Upper lobe of left lung (tissue), 6 donors: ENCODE measurements at places on chromosomes 3 and 15. TPM values are rescaled to one million over a fixed set of nuclear protein-coding genes. Genes with fewer than 3 reads are reported as not detected.
A peak's percentile ranks its signal among the peaks of the same experiment; 100 is the strongest.

GRCh38 chr3:20047976-20048883 is 8.0 kb downstream of the KAT2B start:
- H3K4me3 ChIP-seq: peak overlapping the region; percentile 7
- no peak for DNase-seq
- H3K27me3 ChIP-seq: no peaks in the 10 kb centered on the region
- H3K36me3 ChIP-seq: no peaks in the 10 kb centered on the region
- H3K27ac ChIP-seq: peak overlapping the region; percentile 44
- peaks cover 16% of the 10 kb centered on the region for H3K4me1 ChIP-seq

DNA sequence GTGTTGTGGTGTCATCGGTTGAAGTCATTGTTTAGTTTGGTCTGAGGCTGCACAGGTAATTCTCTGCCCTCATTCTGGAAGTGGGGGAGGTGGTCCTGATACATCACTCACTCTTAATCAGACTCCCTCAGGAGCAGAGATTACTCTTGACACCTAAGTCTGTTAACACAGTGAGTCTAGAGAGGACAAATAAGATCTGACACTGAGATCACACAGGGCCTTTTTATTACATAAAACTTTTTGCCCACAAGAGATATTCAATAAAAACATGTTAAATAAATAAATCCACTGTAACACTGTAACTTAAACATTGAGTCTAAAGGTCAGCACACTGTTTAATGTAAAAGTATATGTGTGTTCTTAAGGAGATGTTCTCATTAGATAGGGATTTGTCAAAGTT is 57.1 kb upstream of the MBNL1 start:
- H3K4me1 ChIP-seq: peaks cover 7% of the 10 kb centered on the region
- H3K4me3 ChIP-seq: no peak overlapping the region
- no peak overlapping the region for H3K27ac ChIP-seq
- no peaks in the 10 kb centered on the region for H3K36me3 ChIP-seq

DNA sequence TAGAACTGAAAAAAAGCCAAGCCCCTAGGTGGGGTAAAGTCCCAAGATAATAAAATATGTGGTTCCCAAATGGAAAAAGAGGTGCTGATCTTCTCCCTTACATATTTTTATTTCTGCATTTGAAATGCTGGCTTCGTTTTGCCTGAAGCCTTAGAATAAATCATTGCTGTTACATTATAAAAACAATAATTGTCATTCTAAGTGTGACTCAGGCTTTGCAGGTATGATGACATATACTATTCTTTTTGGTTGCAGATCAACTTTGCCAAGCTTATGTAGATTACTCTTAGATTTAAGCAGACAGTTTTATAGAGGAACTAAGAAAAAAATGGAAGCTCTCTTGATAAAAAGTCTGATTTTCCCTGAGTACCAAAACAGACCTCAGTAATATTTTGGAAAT is 7.5 kb downstream of the IDH3A start:
- H3K27ac ChIP-seq: no peak overlapping the region
- peaks cover 15% of the 10 kb centered on the region for H3K4me1 ChIP-seq
- no peak overlapping the region for H3K4me3 ChIP-seq
- peaks cover 11% of the 10 kb centered on the region for H3K36me3 ChIP-seq

GRCh38 chr15:73573572-73573971 is 59.6 kb downstream of the NPTN start:
- no peak overlapping the region for H3K27ac ChIP-seq
- peaks cover 29% of the 10 kb centered on the region for H3K4me1 ChIP-seq
- H3K4me3 ChIP-seq: no peak overlapping the region
- DNase-seq: no peak
- H3K36me3 ChIP-seq: peaks cover 8% of the 10 kb centered on the region

- no peak for DNase-seq
- no peak overlapping the region for H3K27ac ChIP-seq
- peaks cover 56% of the 10 kb centered on the region for H3K36me3 ChIP-seq
- H3K4me3 ChIP-seq: no peak overlapping the region
These were observed 32.0 kb downstream of the GLB1 start for GRCh38 chr3:33064929-33065328.

SOX14 gene
- not detected for total RNA-seq

TMEM266 gene
- 0.91 TPM for total RNA-seq

DNA sequence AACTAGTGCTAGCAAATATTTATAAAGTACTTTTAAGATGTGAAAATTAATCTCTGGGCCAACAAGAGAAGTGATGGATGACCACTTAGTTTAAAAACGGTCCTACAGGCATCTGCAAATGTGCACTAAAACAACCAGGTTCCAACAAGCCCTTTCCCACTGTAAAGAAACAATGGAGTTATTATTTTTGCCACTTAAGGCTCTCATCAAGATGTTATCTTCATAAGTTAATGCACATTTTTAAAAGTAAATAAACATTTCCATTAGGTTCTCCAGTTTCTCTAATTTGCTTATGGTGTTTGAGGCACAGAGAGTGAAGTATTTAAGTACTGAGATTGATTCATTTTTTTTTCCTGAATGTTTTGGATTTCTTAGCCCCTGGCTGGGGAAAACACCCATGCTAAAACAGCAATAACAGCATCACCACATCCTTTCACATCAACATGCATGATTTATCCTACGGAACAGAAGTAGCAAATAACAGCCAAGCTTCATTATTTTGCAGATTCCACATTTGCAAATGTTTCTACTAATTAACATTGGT is 20.8 kb downstream of the ABI3BP start:
- H3K4me3 ChIP-seq: no peak overlapping the region
- H3K4me1 ChIP-seq: peaks cover 24% of the 10 kb centered on the region
- H3K27me3 ChIP-seq: no peaks in the 10 kb centered on the region
- H3K27ac ChIP-seq: peak overlapping the region; percentile 36

DNA sequence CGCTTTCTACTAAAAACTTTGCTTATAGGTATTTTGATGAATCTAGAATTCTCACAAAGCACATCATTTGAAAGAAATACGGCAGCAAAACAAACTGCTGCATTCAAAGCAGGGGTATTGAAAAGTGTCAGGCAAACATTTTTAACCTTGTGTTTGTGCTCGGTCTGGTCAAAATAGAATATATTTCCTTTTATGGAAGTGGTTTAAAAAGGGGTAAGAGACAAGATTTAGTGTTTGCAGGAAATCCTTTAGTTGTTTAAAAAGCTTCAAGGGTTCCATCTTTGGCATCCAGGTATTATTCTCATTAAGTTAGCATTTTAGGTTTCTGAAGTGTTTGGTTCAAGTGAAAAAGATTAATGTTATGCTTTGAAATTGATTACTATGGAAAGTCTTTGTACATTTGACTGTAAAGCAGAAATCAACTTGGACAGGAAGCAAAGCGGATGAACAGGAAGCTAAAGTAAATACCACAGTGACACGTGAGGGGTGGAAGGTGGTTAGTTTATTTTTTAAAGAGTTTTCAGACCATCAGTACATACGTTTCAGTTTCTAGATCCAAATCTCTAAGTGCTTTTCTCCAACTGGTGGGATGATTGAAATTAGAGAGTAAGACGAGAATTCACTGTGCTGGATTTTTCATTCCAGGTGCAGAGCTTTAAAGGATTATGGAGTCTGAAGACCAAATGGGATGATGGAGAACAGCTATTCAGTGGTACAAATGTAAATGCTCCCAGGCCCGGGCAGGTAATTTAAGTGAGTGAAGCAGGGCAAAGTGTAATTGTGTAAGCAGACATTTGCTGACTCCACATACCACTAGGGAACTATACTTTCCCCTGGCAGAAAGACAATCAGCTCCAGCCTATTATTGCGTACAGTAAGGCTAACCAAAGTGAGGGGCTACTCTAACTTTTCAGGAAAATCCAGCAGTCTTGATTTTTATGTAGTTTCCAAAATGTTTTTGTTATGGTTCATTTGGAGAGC is 341.8 kb upstream of the TBL1XR1 start:
- H3K36me3 ChIP-seq: no peaks in the 10 kb centered on the region
- H3K4me1 ChIP-seq: peaks cover 16% of the 10 kb centered on the region
- no peak overlapping the region for H3K27ac ChIP-seq

- no peak overlapping the region for H3K4me3 ChIP-seq
- H3K4me1 ChIP-seq: no peaks in the 10 kb centered on the region
- H3K36me3 ChIP-seq: no peaks in the 10 kb centered on the region
- H3K27me3 ChIP-seq: no peaks in the 10 kb centered on the region
- no peak for DNase-seq
These were observed 121.4 kb downstream of the OCA2 start for GRCh38 chr15:27977696-27978095.

MRPS11 gene
- 34.6 TPM for total RNA-seq

- H3K27ac ChIP-seq: no peak overlapping the region
- DNase-seq: no peak
- H3K27me3 ChIP-seq: no peaks in the 10 kb centered on the region
- no peaks in the 10 kb centered on the region for H3K4me1 ChIP-seq
These were observed 443.2 kb upstream of the AZI2 start for GRCh38 chr3:28791713-28792255.

ISLR2 gene
- total RNA-seq: not detected

IL20RB gene
- 0.98 TPM for total RNA-seq

DNA sequence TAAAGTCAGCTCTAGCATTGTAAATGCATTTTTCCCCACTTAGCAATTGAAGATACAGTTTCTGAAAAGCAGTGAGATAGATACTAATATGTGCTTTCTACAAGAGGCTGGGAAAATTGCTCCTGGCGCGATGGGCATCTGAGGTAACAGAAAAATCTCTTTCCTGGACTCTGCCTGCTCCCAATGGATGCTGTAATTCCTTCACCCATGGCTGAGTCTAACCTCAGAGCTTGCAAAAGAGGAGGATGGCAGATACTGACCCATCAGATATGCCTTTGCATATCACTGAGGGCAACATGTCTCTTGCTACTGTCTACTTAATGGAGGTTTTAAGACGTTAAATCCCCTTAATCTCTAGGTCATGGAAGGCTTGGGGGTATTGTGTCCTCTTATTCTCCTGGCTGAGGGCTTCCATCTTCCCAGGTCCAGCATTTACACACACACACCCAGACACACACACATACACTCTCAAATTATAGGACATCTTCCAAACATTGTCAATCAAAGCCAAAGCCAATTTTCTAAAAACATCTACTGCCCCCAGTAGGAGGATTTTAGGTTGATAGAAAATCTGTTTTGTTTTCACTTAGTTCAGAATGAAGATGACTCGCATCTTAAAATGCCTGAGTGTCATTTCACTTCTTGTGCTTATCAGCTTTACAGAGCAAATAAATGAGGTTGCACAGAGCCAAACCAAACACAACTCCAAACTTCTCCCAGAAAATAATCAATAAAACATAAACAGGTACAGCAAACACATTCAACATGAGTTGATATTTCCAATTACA is 2.4 kb downstream of the TRPM1 start:
- DNase-seq: no peak
- H3K27me3 ChIP-seq: no peaks in the 10 kb centered on the region

DNA sequence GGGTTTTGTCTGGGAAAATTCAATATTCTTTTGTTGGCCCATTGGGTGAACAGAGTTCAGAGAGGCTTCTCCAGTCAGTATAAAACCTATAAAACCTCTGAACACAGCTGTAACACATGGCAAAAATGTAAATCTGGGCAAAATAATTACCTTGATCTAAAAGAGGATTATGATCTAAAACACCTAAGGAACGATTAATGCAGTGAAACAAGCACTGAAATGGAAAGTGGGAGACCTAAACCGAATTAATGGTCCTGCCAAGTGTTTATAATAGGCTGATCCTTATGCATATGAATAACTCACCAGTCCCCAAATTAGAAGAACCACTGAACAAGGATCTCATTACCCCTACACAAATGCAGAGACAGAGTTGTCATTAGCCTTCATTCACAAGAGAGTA is 32.6 kb downstream of the AVEN start:
- no peak overlapping the region for H3K27ac ChIP-seq
- H3K4me3 ChIP-seq: no peak overlapping the region
- H3K4me1 ChIP-seq: no peaks in the 10 kb centered on the region
- H3K27me3 ChIP-seq: no peaks in the 10 kb centered on the region

- H3K27me3 ChIP-seq: no peaks in the 10 kb centered on the region
- H3K36me3 ChIP-seq: no peaks in the 10 kb centered on the region
- no peak overlapping the region for H3K4me3 ChIP-seq
- DNase-seq: peak; percentile 78
These were observed 27.1 kb downstream of the CPN2 start for GRCh38 chr3:194323785-194324735.

GRCh38 chr3:38100498-38100897 is 36.4 kb downstream of the ACAA1 start:
- peaks cover 4% of the 10 kb centered on the region for H3K4me1 ChIP-seq
- no peak overlapping the region for H3K4me3 ChIP-seq
- no peak overlapping the region for H3K27ac ChIP-seq
- H3K27me3 ChIP-seq: no peaks in the 10 kb centered on the region
- DNase-seq: no peak
- no peaks in the 10 kb centered on the region for H3K36me3 ChIP-seq

DNA sequence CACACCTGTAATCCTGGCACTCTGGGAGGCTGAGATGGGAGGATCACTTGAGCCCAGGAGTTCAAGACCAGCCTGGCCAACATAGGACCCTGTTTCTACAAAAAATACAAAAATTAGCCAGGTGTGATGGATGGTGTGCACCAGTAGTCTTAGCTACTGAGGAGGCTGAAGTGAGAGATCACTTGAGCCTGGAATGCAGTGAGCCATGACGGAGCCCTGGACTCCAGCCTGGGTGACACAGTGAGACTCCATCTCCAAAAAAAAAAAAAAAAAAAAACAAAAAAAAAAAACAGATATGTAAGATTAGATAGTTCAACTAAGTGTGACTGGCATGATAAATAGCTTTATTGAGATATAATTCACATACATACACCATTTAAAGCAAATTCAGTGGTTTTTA is 9.7 kb downstream of the RBSN start:
- H3K36me3 ChIP-seq: peaks cover 87% of the 10 kb centered on the region
- H3K27me3 ChIP-seq: no peaks in the 10 kb centered on the region
- H3K4me1 ChIP-seq: no peaks in the 10 kb centered on the region
- H3K4me3 ChIP-seq: no peak overlapping the region
- DNase-seq: no peak
- no peak overlapping the region for H3K27ac ChIP-seq

MTHFS gene
- 37.6 TPM for total RNA-seq

DNA sequence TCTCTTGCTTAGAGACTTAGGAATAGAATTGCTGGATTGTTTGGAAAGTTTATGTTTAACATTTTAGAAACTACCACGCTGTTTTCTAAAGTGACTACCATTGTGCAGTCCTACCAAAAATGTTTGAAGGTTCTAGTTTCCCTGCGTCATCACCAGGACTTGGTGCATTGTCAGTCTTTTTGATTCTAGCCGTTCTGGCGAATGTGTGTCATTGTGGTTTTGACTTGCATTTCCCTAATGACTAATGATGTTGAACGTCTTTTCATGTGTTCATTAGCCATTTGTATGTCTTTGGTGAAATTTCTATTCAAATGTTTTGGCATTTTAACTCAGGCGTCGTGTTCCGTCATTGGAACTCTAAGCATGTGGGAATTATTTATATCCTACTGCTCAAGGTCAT is 58.0 kb downstream of the CHD2 start:
- H3K27ac ChIP-seq: no peak overlapping the region
- H3K36me3 ChIP-seq: peaks cover 66% of the 10 kb centered on the region
- H3K27me3 ChIP-seq: no peaks in the 10 kb centered on the region
- DNase-seq: no peak
